NCI-H1417 treated with DMSO at 0.1 percent for 48 hours (cell line): ENCODE measurements at places on chromosomes 13 and 19.

DNA sequence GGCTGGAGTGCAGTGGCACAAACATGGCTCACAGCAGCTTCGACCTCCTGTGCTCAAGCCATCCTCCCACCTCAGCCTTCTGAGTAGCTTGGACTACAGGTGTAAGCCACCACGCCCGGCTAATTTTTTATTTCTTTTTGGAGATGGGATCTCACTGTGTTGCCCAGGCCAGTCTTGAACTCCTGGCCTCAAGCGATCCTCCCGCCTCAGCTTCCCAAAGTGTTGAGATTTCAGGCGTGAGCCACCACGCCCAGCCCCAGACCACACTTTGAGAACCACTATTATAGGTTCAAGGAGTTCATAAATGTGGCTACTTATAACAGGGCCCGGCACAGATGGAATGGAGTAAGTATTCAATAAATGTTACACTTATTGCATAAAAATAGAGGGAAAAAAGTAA, 3.3 kb upstream of the SCN1B start:
- no peak for DNase-seq

- no peak for DNase-seq
Measured at GRCh38 chr13:84962849-84963248, 836.4 kb downstream of the SLITRK6 start.

DNA sequence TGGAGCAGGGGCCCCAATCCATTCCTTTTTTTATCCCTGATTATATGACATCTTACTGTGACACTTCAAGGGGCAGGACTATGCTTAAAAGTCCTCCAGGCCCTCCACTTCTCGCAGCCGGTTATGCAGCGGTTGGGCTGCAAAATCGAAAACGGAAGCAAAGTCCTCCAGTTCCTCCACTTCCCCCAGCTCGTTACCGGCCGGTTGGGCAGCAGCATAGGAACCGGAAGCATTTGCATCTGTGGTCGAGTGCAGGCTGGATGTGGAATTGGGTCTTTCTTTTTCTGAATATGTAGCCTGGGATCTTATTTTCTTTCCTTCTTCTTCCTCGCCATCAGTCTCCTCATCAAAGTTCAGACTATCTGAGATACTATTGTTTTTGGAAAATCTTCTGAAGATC, 46.1 kb downstream of the OXGR1 start:
- DNase-seq, result no peak

GRCh38 chr13:29522044-29522685, 73.3 kb downstream of the SLC7A1 start:
- DNase-seq, result no peak

GRCh38 chr13:75445717-75446499, 36.1 kb downstream of the TBC1D4 start:
- DNase-seq, result no peak

GRCh38 chr19:2040647-2041432, 10.2 kb downstream of the MKNK2 start:
- DNase-seq, result no peak

DNA sequence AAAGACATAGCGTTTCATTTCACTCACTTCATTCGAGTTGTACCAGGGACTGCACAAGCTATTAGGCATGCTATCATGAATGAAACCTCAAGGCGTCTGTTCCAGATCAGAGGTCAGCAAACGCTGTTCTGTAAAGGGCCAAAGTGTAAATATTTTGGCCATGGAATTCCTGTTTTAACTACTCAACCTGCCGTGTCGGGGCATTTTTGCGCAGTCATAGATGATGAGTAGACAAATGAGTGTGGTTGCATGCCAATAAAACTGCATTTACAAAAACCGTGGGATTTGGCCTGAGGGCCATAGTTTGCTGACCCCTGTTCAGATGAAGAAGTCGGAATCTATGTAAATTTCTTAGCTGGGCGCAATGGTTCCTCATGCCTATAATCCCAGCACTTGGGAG, 6.5 kb downstream of the INSR start:
- DNase-seq, result no peak

GRCh38 chr19:36771261-36772231, 1.1 kb downstream of the ZNF850 start:
- no peak for DNase-seq

DNA sequence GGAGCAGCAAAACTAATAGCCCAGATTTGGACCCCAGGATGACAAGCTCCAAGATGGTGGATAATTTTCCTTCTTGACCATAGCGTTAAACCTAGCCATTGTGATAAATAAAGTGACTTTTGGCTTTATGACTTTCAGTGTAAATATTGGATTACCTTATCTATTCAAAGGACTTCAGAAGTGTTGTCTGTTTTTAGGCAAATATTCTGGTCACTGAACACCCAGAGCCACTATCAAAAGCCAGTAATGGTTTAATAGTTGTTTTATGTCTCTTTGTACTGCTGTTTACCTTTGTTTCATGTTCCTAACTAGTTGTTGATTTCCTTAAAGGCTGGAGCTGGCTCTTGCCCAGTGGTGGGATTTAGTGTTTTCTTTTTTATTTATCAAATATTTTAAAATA, 81.6 kb downstream of the FGF9 start:
- DNase-seq, result no peak

- no peak for DNase-seq
Measured at GRCh38 chr13:112985803-112986408, 16.9 kb downstream of the MCF2L start.

DNA sequence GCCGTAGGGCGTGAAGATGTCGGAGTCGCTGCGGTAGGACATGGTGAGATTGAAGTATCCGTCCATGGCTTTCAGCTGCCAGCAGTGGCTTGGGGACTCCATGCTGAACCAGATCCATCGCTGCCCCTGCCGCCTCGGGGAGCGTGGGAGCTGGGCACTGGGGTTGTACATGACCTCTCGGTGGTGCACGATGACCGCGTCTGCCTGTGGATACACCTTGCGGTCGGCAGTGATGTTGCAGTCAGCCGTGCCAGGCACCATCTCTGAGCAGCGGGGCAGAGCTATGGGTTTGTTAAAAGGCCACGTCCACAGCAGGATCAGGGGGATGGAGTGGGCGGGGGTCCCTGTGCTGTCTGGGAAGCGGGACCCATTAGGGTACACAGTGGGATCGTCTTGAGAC, 7.4 kb downstream of the FUT6 start:
- no peak for DNase-seq

- no peak for DNase-seq
Measured at GRCh38 chr13:27619728-27620376, 477 bp downstream of the LNX2 start.

DNA sequence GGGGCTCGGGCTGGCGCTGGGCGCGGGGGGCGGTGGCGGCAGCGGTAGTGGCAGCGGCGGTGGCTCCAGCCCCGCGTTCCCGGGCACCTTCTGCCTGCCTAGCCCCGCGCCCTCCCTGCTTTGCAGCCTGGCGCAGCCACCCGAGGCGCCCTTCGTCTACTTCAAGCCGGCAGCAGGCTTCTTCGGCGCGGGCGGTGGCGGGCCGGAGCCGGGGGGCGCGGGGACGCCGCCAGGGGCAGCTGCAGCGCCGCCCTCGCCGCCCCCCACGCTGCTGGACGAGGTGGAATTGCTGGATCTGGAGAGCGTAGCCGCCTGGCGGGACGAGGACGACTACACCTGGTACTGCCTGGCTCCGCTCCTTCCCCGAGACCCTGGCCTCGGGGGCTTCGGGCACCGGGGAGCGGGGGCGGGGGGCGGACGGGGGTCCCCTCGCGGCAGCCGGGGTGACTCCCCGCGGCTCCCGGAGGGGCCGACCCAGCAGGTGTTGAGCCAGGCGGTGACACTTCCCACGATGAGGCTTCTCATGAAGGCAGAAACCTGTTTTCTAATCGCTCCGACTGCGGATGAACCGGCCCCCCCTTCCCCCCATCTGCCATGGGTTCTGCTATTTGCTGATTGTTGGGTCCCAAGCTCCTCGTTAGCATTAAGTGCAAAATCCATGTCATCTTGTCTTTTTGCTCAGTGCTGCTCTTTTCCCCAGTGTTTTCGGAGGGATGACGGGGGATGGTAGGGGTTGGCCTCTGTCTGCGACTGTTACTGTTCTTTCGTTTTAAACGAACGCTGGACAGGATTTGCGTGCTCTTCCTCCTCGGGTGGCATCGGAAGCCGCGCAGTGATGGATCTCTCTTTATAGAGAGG, 943 bp downstream of the SLAIN1 start:
- DNase-seq, result peak; percentile 50

GRCh38 chr13:74174810-74175209, 40.6 kb upstream of the KLF12 start:
- DNase-seq, result no peak

- no peak for DNase-seq
Measured at GRCh38 chr13:111872475-111873150, 194.3 kb upstream of the SOX1 start.

DNA sequence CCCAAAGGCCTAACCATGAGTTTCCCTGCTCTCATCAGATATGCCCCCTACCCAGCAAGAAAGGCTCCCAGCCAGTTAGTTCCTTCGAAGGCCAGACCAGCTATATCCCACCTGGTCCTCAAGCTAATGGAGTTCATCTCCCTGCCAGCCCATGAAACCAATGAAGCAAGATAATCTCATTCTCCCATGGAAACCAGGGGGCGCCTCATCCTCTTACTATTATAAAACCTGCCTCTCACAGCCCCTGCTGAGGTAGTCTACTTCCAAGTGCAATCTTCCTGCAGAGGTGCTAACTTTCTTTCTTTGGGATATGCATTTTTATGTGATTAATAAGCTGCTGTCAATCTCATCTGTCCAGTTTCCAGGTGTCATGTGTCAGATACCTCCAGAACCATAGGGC, 34.0 kb upstream of the ZNF573 start:
- DNase-seq, result no peak

DNA sequence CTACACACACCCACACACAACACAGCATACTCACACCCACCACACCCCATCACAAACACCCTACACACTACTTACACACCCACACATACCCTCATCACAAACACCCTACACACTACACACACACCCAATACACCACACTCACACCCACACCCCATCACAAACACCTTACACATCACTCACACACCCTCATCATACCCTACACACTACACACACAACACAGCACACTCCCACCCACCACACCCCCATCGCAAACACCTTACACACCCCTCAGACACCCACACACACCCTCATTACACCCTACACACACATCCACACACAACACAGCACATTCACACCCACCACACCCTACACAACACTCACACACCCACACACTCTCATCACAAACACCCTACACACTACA, 15.8 kb downstream of the PEPD start:
- no peak for DNase-seq

GRCh38 chr13:50643060-50643459, 200.4 kb downstream of the DLEU7 start:
- no peak for DNase-seq
